ENCODE measurements at places on chromosomes 5 and 9. TPM values are rescaled to one million over a fixed set of nuclear protein-coding genes. Genes with fewer than 3 reads are reported as not detected.
A peak's percentile ranks its signal among the peaks of the same experiment; 100 is the strongest.

- H3K4me1 ChIP-seq: no peaks in the 10 kb centered on the region
- H3K27ac ChIP-seq: no peak overlapping the region
- peaks cover 6% of the 10 kb centered on the region for H3K27me3 ChIP-seq
Measured at GRCh38 chr5:16690243-16690852, 73.6 kb upstream of the RETREG1 start.

The PCDHGA12 gene
- not detected for total RNA-seq

The COL5A1 gene
- total RNA-seq: not detected

- H3K27me3 ChIP-seq: peaks cover 14% of the 10 kb centered on the region
- no peak overlapping the region for H3K27ac ChIP-seq
- H3K4me1 ChIP-seq: no peaks in the 10 kb centered on the region
- H3K4me3 ChIP-seq: no peak overlapping the region
- H3K36me3 ChIP-seq: no peaks in the 10 kb centered on the region
Measured at GRCh38 chr5:59282726-59283125, 610.8 kb downstream of the PDE4D start.

- no peaks in the 10 kb centered on the region for H3K27me3 ChIP-seq
- H3K27ac ChIP-seq: peak within 1 kb of the TSS; percentile 96
- peak within 1 kb of the TSS; percentile 86 for H3K4me3 ChIP-seq
Measured at GRCh38 chr9:132670457-132671391, at the start of gene GTF3C4. Gene GTF3C4, plus strand, starts transcription at chr9:132670464. Its CDS starts 135 bp downstream, at chr9:132670599.

DNA sequence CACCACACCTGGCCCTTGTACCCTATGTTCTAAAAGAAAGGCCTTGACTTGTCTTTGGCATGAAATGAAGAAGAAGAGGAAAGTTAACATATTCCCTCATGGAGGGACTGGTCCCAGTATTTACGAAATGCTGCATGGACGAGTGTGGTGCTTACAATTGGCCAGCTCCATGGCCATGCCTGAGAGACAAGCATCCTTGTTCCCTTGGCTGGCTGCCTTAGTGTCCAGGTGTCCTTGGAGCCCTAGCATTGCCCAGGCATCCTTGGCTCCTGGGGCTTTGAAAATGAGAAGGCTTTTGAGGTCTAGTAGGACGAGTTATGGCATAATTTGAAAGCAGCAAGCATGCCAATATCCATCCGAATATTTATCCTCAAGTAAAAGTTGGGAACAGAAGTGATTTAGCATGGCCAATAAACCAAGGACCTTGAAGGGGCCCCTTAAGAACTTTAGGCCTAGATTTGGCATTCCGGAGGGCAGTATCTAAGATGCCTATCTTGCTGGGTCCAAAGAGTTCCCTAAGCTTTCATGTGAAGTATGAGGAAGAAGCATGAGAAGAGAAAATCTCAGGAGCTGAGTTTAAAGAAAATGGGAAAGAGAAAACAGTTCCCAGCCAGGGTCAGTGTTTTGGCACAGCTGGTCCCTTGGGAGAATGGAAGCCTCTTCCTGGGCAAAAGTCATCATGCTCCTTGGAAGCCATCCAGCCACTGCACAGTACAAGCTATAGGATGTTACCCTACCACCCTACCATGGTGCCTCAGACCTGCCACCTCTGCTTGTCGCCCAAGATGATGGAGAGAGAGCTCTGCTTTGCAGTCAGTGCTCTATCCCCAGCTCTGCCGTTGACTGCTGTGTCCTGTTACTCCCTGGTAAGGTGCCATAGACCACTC lies 91.0 kb downstream of the AOPEP start:
- peaks cover 2% of the 10 kb centered on the region for H3K4me1 ChIP-seq
- H3K27ac ChIP-seq: no peak overlapping the region
- H3K27me3 ChIP-seq: no peaks in the 10 kb centered on the region
- no peak for DNase-seq

DNA sequence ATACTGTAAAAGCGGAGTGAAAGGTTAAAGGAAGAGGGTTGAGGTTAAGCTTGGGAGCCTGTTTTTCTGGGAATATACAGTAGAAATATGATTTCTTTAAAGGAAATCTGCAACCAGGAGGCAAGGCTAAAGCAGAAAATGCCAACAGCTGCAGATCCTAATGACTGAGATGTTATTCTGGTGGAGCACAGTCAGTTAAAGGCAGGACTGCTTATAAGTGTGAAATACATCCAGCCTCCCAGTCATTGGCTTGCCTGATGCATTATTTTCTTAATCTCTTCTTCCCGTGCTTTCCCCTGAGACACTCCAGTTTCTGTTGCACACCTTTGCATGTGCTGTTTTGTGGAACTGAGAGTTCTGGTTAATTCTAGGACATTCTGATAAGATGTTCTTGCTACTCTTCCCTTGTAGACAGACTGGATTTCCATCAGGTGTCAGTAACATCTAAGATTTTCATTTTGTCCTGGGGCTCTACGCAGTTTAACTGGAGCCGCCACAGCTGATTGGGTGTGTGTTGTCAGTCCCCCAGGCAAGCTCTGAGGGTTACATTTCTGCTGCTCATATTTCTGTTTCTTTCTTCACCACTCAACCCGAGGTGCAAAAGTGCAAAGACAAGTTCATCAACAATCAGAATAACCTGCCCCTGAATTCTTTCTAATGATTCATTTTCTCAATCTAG lies 44.4 kb downstream of the CAST start:
- DNase-seq: no peak
- no peak overlapping the region for H3K4me3 ChIP-seq
- no peaks in the 10 kb centered on the region for H3K27me3 ChIP-seq
- peaks cover 3% of the 10 kb centered on the region for H3K36me3 ChIP-seq
- H3K27ac ChIP-seq: no peak overlapping the region

The CTNNA1 gene
- 5.7 TPM for total RNA-seq

The OTULINL gene
- 49.7 TPM for total RNA-seq

The SV2C gene
- total RNA-seq: not detected

- H3K27me3 ChIP-seq: no peaks in the 10 kb centered on the region
- H3K27ac ChIP-seq: no peak overlapping the region
- no peak overlapping the region for H3K4me3 ChIP-seq
- H3K4me1 ChIP-seq: no peaks in the 10 kb centered on the region
- no peaks in the 10 kb centered on the region for H3K36me3 ChIP-seq
- no peak for DNase-seq
Measured at GRCh38 chr5:143672806-143673205, 139.2 kb upstream of the HMHB1 start.

The PNPLA7 gene
- 15.7 TPM for total RNA-seq

GRCh38 chr9:137445275-137445807 lies 4.2 kb upstream of the ENTPD8 start:
- DNase-seq: peak; percentile 85
- H3K4me1 ChIP-seq: peaks cover 10% of the 10 kb centered on the region
- peaks cover 18% of the 10 kb centered on the region for H3K36me3 ChIP-seq
- H3K27ac ChIP-seq: no peak overlapping the region

The IL13 gene
- not detected for total RNA-seq

DNA sequence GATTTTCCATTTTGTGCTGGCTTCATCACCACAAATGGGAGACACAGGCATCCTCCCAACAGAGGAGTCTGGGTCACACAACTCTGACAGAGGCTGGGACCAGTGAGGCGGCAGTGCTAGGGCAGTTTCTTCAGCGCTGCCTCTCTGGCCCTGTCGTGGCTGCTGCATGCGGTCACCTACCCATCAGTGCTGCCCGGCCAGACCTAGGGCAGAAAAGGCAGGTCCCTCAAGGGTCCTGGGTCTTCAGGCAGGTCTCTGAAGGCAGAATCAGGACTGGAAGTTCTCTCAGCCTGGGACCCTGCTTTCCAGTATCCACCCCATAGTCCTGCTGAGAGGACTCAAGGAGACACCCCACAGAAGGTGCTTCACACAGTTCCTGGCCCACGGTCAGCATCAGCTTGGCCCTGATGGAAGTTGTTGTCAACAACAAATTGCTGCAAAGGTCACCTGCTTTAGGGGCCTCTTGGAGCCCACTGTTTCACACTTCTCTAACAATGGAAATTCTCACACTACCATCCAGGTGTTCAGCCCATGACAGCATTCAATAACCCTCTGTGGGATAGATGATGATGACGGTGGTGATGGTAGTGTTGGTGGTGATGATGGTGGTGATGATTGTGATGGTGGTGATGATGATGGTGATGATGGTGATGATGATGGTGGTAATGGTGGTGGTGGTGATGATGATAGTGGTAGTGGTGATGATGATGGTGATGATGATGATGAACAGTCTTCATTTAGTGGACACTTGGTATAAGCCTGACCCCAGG lies 146.4 kb upstream of the PPP1R26 start:
- no peaks in the 10 kb centered on the region for H3K36me3 ChIP-seq
- no peaks in the 10 kb centered on the region for H3K4me1 ChIP-seq
- H3K4me3 ChIP-seq: no peak overlapping the region
- H3K27ac ChIP-seq: no peak overlapping the region
- H3K27me3 ChIP-seq: no peaks in the 10 kb centered on the region
- DNase-seq: no peak

The NSD1 gene
- total RNA-seq: 118 TPM

DNA sequence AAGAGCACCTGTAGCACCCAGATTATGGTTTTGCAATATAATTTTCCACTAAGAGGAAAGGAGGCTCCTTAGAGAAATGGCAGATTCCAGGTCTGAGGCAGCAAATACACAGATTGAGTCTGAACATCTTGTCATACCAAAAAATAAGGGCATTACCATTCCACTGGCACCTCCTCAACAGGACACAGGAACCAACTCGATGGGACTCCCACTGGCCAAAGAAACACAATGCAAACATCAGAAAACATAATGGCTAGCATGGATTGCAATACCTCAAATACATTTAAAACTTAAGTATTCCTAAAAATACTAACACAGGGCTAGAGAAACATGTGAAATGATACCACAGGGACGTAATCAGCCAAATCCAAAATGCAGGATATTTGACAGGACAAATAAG lies 12.4 kb upstream of the RANBP17 start:
- H3K27ac ChIP-seq: no peak overlapping the region
- H3K4me1 ChIP-seq: no peaks in the 10 kb centered on the region
- peaks cover 7% of the 10 kb centered on the region for H3K27me3 ChIP-seq
- no peak for DNase-seq
- no peak overlapping the region for H3K4me3 ChIP-seq

GRCh38 chr5:90119531-90119971 lies 290.0 kb downstream of the CETN3 start:
- no peak overlapping the region for H3K4me3 ChIP-seq
- H3K27ac ChIP-seq: no peak overlapping the region
- no peaks in the 10 kb centered on the region for H3K4me1 ChIP-seq

- H3K4me1 ChIP-seq: no peaks in the 10 kb centered on the region
- no peak overlapping the region for H3K4me3 ChIP-seq
- no peaks in the 10 kb centered on the region for H3K36me3 ChIP-seq
- no peak overlapping the region for H3K27ac ChIP-seq
- peaks cover 9% of the 10 kb centered on the region for H3K27me3 ChIP-seq
- no peak for DNase-seq
Measured at GRCh38 chr5:128284236-128284635, 200.7 kb downstream of the SLC12A2 start.

The RNF180 gene
- not detected for total RNA-seq

The CBY3 gene
- 0.99 TPM for total RNA-seq

DNA sequence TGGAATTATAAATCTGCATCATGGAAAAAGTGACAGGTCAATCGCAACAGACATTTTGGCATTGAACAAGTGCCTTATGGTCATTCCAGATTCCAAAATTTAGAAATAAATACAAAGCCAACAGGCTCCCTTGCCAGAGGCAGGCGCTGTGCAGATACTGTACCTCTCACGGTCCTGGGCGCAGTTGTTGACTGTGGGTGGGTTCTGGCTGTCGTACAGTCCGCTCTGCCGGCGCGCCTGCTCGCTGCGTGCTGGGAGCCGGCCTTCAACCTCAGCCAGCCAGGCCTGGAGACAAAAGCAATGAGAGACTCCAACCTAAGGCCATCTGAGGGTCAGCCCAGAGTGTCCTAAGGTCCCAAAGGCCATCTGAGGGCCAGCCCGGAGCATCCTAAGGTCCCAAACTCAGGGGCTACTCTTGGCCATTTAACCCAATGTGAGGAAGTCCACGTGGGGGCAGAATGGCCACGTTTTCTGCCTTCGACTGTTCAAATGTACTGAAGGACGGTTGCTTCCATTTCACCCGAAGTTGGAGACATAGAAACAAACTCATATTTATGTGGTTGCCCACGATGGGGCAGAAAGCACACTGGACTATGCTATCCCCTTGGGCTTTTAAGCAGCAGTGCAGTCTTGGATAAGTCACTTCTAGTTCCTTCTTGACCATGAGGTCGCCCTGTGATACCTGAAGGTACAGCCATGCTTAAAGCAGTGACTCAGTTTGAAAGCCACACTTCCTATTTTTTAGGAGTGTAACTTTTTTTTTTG lies 65.2 kb downstream of the USP20 start:
- peaks cover 94% of the 10 kb centered on the region for H3K36me3 ChIP-seq
- no peaks in the 10 kb centered on the region for H3K27me3 ChIP-seq
- peak overlapping the region; percentile 76 for H3K27ac ChIP-seq
- H3K4me3 ChIP-seq: no peak overlapping the region

The PCDHA4 gene
- total RNA-seq: not detected

GRCh38 chr9:91833878-91834255 lies 116.2 kb downstream of the ROR2 start:
- peaks cover 6% of the 10 kb centered on the region for H3K27me3 ChIP-seq
- H3K27ac ChIP-seq: no peak overlapping the region
- H3K4me3 ChIP-seq: no peak overlapping the region
- no peaks in the 10 kb centered on the region for H3K4me1 ChIP-seq
- DNase-seq: no peak

GRCh38 chr9:105053209-105053652 lies 125.3 kb upstream of the ABCA1 start:
- no peaks in the 10 kb centered on the region for H3K4me1 ChIP-seq
- no peaks in the 10 kb centered on the region for H3K36me3 ChIP-seq
- no peak overlapping the region for H3K27ac ChIP-seq

GRCh38 chr5:134508521-134509195 lies 16.8 kb upstream of the JADE2 start:
- no peaks in the 10 kb centered on the region for H3K36me3 ChIP-seq
- no peaks in the 10 kb centered on the region for H3K27me3 ChIP-seq
- DNase-seq: no peak
- H3K4me1 ChIP-seq: peaks cover 15% of the 10 kb centered on the region
- no peak overlapping the region for H3K27ac ChIP-seq
- H3K4me3 ChIP-seq: no peak overlapping the region

GRCh38 chr5:95836544-95836943 lies 14.0 kb upstream of the GLRX start:
- H3K27me3 ChIP-seq: no peaks in the 10 kb centered on the region
- peak overlapping the region; percentile 94 for H3K27ac ChIP-seq
- H3K4me3 ChIP-seq: peak overlapping the region; percentile 91
- no peak for DNase-seq
- H3K4me1 ChIP-seq: peaks cover 71% of the 10 kb centered on the region

- H3K36me3 ChIP-seq: peaks cover 50% of the 10 kb centered on the region
- H3K27me3 ChIP-seq: no peaks in the 10 kb centered on the region
- peaks cover 4% of the 10 kb centered on the region for H3K4me1 ChIP-seq
- no peak for DNase-seq
- no peak overlapping the region for H3K4me3 ChIP-seq
Measured at GRCh38 chr5:111488353-111488752, 24.0 kb downstream of the STARD4 start.

DNA sequence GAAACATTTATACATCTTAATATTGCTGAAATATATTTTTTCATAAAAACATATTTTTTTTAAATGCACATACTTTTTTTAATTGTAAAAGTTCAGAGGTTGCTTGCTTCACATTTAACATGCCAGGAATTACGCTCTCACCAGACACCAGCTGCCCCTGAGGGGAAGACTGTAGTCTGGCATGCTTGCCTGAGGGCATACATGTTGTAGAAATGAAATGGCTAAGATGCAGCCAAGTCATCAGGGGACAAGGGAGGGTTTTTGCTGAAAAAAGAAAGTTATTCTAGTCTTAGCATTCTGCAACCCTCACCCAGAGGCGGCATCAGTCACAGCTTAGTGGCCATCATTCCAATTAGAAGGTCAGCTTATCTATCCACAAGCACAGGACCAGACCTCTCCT lies 426.7 kb upstream of the FTMT start:
- H3K27me3 ChIP-seq: no peaks in the 10 kb centered on the region
- no peak for DNase-seq
- H3K27ac ChIP-seq: no peak overlapping the region

The TMEM252 gene
- not detected for total RNA-seq
